ENCODE measurements at places on chromosomes 12 and 14. TPM values are rescaled to one million over a fixed set of nuclear protein-coding genes. Genes with fewer than 3 reads are reported as not detected.

DNA sequence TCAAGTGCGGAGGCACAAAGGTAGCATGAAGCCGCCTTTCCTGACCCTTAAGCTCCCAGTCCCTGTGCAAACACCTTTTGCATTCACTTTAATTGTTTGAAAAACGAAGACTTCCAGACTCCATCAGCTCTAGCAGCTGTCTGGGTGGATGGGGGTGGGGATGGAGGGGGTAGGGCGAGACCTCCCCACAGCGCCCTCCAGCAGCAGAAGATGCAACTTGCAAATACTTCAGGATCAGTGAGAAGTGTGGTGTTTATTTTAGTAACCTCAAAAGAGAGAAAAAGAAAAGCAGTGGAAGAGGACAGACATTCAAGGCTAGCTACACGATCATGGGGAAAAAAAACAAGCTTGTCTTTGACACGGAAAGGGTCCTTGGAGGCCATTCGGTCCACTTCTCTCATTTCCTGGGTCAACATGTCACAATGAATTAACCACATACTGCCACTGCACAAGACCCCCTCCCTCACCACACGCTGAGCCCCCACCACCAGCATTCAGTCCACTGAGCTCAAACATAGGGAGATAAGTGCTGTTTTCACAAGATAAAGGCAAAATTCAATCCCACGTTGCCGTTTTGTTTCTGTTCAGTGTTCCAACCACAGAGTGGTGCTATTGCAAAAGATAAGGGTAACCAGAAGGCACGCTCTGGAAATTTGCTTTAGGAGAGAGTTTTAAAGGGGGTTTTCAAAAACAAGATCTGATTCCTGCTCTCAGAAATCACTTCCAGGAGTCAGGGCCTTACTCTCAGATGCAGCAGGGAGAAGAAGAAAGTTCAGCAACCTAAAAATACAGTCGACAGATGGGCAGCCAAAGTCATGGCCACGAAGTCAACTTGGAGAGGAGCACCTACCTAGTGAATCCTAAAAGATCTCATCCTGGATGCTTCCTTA lies 3.3 kb upstream of the NTF3 start:
- peaks cover 14% of the 10 kb centered on the region for H3K27me3 ChIP-seq
- no peak overlapping the region for H3K27ac ChIP-seq
- H3K4me3 ChIP-seq: no peak overlapping the region
- H3K36me3 ChIP-seq: no peaks in the 10 kb centered on the region
- DNase-seq: peak; percentile 41

DNA sequence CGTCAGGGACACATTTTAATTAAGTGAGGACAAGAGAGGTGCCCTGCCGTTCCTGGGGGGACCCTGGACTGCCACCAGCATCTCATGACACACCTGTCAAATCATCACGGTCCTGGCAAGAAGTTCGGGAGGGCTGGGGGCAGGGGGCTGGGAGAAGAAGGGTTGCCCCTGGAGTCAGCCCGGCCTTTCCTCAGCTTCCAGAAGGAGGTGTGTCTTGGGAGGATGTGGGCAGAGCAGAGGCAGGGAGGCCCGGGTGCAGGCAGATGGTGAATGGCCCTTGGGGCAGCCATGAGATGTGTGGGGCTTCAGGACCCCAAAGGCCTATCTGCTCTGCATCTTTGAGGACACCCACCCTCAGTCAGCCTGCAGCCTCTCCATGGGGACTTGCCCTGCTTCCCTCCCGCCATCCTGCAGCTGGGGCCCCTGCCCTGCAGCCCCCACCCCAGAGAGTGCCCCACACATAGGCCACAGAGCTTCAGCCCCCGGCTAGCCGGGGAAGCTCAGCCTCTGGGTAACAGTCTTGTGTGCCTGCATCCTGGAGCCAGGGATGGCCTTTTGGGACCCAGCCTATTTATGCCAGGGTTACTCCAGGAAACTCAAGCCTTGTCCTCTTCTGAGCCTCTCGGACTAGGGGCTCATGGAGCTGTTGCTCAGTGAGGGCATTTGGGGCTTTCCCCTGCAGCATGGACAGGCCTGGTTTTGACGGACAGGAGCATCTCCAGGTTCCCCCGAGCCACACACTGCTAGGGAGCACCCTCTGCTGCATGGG lies 178.5 kb downstream of the KIF26A start:
- H3K4me3 ChIP-seq: no peak overlapping the region
- H3K4me1 ChIP-seq: no peaks in the 10 kb centered on the region
- H3K27ac ChIP-seq: no peak overlapping the region
- H3K36me3 ChIP-seq: no peaks in the 10 kb centered on the region
- peak; percentile 2 for DNase-seq
- peaks cover 2% of the 10 kb centered on the region for H3K27me3 ChIP-seq

Gene FANCM
- total RNA-seq: 9.9 TPM

DNA sequence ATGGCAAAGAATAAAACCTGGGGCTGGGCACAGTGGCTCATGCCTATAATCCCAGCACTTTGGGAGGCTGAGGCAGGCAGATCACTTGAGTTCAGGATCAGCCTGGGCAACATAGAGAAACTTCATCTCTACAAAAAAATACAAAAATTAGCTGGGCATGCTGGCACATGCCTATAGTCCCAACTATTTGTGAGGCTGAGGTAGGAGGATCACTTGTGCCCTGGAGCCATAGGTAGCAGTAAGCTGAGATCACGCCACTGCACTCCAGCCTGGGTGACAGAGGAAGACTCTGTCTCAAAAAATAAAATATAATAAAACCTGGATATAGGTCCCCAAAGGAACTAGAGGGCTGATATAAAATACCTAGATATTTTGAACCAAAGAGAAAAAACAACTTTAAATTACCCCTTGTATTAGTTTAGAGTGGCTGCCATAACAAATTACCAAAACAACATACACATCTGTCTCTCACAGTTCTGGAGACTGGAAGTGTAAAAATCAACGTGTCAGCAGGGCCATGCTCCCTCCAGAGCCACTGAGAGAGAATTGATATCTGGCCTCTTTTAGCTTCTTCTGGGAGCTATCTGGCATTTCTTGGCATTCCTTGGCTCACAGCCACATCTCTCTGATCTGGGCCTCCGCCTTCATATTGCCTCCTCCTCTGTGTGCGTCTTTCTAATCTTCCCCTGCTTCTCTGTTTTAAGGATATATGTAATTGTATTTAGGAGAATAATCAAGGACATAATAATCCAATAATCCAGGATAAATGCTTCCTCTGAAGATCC lies 47.9 kb upstream of the ATF7IP start:
- H3K4me1 ChIP-seq: no peaks in the 10 kb centered on the region
- H3K27me3 ChIP-seq: peaks cover 3% of the 10 kb centered on the region
- DNase-seq: no peak
- H3K4me3 ChIP-seq: no peak overlapping the region
- no peaks in the 10 kb centered on the region for H3K36me3 ChIP-seq
- no peak overlapping the region for H3K27ac ChIP-seq
